ENCODE measurements at places on chromosomes 2 and 18.

DNA sequence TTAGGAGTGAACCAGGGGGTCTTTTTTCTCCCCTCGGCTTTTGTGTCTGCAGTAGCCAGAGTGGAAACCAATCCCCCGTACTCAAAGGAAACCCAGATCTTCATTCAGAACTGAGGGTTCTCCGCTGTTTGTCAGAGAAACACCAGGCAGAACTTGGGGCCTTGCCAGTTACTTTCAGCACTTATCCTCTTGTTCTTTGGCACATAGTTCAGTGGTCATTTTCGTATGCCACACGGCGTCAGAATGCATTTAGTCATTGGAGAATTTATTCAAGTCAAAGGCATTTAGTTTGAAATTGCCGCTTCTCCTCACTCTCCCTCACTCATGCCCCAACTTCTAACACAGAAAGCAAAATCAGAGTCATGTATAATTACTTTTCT is 102.9 kb downstream of the CABLES1 start:
- DNase-seq, result no peak

DNA sequence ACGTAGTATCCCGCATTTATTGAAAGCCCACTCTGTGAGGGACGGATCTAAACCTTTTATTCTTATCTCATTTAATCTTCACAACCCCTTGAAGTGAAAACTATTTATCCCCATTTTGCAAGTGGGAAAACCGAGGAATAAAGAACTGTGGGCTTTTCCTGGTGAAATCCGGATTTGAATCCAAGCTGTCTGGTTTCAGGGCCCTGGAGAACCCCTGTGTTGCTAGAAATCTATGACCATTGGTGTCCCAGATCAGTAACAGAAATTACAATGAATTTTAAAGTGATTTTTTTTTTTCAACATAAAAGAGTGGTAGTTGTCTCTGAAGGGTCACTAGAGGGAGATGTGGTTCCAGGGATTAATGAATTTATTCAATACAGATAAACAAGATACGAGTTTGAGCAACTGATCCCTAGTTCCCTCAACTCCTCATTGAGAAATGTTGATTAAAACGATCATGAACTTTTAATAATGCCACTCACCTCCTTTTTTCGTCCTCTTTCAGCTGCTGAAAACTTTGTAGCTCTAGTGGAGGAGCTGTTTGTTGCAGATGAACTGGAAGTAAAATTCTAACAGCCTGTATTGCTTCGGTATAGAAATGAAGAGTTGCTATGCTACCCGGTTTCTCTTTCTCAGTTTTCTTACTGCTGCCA is 940 bp downstream of the XRCC5 start:
- no peak for DNase-seq

GRCh38 chr2:207046724-207047123 is 107.4 kb downstream of the CPO start:
- DNase-seq, result no peak

DNA sequence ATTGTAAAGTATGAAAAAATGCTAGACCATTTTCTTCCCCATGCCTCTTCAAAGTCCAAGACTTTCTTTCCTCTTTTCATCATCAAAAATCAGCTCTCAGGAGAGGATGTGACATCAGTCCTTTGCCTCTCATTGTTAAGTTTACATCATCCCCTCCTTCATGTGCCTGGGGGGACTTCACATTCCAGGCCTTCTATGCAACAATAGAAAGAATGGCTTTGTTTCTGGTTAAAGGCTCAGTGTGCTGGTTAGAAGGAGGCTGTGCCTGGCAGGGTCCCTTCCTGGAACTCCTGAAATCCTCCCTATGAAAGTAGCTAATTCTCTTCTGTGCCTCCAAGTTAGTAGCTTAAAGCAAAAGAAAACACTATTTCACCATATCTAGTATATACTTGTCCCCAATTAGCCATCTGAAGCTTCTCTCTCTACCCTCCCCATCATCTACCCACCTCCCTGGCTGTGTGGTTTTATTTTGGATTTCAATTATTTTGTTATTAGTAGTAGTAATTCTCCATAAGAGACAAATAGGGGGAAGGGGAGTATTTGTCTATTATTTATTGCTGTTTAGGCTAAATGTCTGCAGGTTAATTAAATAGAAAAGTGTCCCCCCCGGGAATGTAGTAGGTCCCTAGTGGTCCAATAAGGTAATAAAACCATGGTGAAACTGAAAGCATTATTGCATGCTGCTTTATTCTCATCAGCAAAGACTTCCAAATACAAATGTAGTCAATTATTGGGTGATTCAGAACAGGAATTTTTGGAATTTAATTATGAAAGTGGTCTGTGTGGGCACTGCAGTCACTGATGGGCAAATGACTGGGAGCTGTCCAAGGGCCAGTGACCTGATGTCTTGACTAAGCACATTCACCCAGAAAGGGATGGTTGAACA is 69.0 kb downstream of the CPO start:
- peak; percentile 9 for DNase-seq

- DNase-seq, result peak; percentile 30
Measured at GRCh38 chr2:241950413-241951315, 81.1 kb downstream of the RTP5 start.

DNA sequence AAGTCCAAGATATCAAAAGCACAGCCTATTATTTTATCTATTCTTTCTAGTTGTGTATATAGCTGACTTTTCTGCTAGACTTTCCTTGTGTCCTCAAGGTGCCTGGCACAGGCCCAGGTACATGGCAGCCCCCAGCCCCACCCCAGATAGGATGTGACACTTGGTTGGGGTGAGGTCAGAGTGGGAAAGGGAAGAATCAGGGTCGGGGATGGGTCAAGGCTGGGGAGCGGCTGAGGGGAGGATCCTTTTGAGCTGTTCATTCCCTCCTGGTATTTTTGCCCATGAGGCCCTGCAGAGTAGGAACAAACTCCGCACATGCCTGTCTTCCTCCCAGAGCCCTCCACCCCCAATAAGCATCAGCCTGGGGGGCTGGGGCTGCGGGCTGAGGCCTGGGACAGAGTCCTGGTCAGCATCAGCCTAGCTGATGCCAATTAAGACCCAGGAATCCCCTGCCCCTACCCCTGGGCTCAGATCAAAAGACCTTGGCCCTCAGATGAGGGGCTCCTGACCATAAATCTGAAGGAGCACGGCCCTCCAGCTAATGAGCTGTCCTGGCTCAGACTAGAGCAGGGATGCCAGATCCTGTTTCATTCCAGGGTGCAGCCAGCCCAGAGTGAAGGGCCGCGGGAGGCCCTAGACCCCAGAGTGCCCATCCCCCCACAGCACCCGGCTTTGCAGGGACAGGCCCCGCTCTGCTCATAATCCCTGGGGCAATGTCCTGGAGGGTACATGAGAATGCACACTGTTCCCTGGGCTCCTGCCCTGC is 85.3 kb downstream of the SDC1 start:
- DNase-seq, result no peak

GRCh38 chr2:50065835-50066234 is 911.5 kb upstream of the FSHR start:
- no peak for DNase-seq

- DNase-seq, result no peak
Measured at GRCh38 chr2:164839914-164840457, 1.6 kb downstream of the COBLL1 start.

DNA sequence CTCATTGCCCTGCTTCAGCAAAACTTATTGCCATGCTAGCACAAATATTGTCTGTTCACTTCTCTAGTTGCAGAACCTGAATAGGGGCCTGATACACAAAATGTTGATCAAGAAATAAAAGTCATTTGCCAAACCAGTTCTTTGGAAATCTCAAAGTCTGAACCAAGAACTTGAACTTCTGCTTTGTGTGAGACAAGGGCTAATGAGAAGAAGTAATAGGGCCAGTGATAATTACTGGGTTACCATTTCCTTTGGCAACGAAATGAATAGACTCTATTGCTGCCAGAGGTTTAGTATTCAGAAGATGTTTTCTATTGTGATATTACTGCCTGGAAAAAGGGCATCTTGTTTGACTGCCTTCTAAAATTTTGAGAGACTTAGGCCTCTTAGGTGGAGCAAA is 35.0 kb downstream of the TMEFF2 start:
- no peak for DNase-seq

DNA sequence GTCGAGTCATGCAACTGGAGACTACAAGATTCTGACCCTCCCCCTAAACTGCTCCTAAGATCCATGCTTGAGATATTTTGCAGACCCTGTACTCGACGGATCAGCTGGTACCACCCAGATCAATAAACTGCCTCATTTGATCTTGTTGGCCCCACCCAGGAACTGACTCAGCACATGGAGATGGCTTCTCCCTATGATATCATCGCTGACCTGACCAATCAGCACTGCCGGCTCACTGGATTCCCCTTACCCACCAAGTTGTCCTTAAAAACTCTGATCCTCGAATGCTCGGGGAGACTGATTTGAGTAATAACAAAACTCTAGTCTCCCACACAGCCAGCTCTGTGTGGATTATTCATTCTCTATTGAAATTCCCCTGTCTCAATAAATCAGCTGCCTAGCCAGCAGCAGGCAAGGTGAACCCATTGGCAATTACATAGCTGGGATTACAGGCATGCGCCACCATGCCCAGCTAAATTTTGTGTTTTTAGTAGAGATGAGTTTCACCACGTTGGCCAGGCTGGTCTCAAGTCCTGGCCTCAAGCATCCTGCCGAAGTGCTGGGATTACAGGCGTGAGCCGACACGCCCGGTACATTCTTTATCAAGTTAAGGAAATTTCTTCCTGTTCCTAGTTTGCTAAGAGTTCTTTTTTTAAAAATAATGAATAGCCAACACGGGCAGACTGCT is 43.6 kb downstream of the VPS54 start:
- DNase-seq, result no peak

- no peak for DNase-seq
Measured at GRCh38 chr2:14189929-14190328, 442.6 kb upstream of the LRATD1 start.

- no peak for DNase-seq
Measured at GRCh38 chr2:33126552-33126951, 179.8 kb downstream of the LTBP1 start.

- DNase-seq, result no peak
Measured at GRCh38 chr2:228072669-228073068, 108.8 kb downstream of the SPHKAP start.

GRCh38 chr2:170740660-170741059 is 25.5 kb downstream of the SP5 start:
- DNase-seq, result no peak

- no peak for DNase-seq
Measured at GRCh38 chr18:8659609-8660242, 45.6 kb upstream of the MTCL1 start.

GRCh38 chr18:57251747-57252146 is 100.6 kb upstream of the ST8SIA3 start:
- no peak for DNase-seq

- no peak for DNase-seq
Measured at GRCh38 chr2:40204268-40204667, 247.6 kb downstream of the SLC8A1 start.

DNA sequence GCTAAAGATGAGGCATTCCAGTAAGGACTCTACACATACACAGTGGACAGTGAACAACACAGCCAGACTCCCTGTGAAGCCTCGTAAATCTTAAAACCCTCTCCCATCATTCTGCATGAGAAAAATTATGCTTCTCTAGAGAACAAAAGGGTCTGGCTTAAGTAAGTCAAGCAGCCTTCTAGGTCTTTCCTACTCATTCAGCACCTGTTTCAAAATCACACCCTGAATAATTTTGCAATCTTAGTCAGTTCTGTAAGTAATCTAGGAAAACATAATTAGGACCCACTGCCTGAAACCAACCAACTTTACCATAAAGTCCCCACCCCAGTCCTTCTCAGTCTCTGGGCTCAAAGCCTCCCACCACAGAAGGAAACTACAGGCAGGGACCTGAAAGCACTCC is 19.7 kb downstream of the IAH1 start:
- DNase-seq, result no peak

- no peak for DNase-seq
Measured at GRCh38 chr2:134705861-134706586, 12.8 kb downstream of the TMEM163 start.

- DNase-seq, result no peak
Measured at GRCh38 chr2:1041012-1041805, 90.6 kb downstream of the SNTG2 start.

DNA sequence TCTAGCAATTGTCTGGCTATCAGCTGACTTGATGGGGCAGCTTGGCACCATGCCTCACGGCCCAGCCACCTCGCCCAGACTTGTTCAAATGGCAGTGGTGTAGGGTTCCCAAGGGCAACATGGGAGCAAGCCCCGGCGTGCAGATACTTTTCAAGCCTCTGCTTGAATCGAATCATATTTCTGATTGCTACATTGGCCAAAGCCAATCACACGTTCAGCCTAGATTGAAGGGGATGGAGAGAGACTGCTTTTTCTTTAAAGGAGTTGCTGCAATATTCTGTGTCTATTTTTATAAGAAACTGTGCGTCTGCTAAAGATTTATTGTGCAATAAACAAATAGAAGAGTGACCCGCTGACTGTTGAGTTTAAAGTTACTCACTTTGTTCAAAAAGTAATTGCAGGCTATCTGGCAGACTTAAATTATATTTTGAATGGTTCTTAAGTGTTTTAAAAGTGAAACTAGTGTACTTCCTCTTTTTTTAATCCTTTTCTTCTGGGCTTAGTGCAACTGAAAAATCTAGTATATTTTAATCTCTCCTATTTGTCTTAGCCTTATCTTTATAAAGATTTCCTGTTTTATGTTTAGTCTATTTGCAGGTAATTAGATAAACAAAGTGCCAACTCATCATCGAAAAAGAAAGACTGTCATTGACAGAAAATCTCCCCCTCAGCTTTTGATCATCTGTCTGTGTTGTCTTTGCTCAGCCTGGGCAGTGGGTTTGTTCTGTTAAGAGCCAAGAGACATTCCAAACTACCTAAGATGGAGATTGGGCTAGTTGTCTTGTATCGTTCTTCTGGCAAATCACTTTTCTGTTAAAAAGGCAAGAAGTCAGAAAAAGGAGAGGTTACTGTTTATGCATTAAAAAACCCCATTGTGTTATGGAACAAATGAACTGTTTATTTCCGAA is 156.1 kb downstream of the TPGS2 start:
- DNase-seq, result no peak

DNA sequence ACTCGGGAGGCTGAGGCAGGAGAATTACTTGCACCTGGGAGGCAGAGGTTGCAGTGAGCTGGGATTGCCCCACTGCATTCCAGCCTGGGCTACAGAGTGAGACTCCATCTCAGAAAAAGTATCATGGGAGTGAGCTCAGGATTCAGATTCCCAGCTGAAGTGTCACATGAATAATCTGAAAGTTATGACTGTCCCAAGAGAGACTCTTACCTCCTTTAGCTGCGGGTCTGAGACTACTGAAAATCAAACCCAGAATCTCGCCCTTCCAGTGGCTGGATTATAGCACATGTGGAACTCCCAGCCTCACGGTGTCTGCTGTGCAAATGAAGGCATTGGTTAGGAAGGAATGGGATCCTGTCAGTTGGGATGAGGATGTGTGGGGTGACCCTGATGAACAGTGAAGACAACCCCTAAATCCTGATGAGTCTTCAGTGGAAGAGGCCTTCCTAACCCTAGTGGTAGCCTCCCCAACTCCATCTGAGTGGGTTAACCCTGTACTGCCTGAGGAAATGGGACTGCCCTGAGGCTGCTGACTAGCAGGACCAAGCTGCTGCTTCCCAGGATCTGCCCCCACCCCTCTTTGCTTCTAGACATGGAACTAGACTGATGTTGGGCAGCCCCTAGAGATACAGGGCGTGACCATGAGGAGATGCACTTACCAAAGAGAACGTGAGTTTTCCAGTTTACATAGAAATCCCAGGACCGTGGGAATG is 16.5 kb downstream of the BOK start:
- DNase-seq, result no peak

GRCh38 chr2:43943809-43944452 is 51.9 kb downstream of the LRPPRC start:
- DNase-seq, result no peak
